Fibroblast of mammary gland (primary cell): ENCODE measurements at places on chromosomes 16 and 17.

GRCh38 chr17:59694344-59694743, 12.9 kb downstream of the PTRH2 start:
- no peak for DNase-seq

- DNase-seq = no peak
These were observed 42.2 kb upstream of the TNRC6C start for GRCh38 chr17:77916264-77916663.

DNA sequence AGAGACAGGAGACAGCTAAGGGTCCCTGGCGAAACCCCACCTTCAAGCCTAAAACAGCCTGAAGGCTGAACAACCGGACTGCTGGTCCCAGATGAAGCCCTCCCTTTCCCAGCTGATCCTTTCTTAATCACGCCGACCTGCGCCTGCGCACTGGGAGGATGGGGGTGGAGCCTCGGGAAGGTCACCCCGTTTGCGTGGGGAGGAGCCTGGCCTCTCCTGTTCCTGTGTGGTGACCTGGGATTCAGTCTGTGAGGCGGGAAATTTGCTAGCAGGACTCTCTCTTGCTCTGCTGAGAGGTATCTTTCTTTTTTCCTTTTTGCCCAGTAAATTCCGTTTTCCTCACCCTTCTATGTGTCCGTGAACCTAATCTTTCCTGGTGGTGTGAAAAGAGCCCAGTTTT, 9.6 kb downstream of the FAM20A start:
- no peak for DNase-seq

GRCh38 chr17:8873801-8874715, 6.6 kb upstream of the PIK3R6 start:
- no peak for DNase-seq

- DNase-seq = no peak
These were observed 107.8 kb downstream of the GNAO1 start for GRCh38 chr16:56298948-56299596.

- no peak for DNase-seq
These were observed 54.1 kb upstream of the CNEP1R1 start for GRCh38 chr16:49970797-49971431.

DNA sequence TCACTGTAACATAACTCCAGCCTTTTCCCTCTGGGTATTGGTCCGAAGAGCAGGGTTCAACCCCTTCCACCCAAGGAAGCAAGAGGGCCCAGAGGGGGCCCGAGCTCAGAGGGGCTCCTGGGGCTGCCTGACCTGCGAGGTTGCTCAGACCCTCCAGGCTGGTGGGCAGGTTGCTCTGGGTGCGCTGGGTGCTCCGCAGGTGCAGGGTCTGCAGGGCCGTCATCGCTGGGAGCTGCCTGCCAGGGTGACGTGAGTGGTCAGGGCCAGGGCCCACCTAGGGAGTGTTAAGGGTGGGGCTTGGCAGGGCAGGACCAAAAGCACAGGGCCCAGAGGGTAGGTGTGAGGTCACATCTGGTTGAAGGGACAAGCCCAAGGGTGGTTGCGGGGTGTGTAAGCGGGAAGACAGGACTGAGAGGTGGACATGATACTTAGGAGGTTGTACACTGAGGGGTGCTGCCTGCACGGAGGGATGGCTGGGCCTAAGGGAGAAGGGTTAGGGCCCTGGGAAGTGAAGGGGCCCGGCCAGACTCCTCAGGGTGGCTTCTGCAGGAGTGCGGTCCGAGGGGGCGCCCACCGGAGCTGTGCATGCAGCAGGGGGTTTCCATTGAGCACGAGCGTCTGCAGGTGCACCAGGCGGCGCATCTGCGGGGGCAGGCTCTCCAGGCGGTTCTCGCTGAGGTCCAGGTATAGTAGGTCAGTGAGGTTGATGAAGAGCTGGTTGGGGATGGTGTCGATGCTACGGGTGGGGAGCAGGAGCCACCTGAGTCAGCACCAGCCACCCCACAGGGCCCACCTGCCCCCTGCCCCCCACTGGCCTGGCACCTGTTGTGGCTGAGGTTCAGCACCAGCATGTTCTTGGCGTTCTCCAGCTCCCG, 4.4 kb downstream of the FLII start:
- no peak for DNase-seq

DNA sequence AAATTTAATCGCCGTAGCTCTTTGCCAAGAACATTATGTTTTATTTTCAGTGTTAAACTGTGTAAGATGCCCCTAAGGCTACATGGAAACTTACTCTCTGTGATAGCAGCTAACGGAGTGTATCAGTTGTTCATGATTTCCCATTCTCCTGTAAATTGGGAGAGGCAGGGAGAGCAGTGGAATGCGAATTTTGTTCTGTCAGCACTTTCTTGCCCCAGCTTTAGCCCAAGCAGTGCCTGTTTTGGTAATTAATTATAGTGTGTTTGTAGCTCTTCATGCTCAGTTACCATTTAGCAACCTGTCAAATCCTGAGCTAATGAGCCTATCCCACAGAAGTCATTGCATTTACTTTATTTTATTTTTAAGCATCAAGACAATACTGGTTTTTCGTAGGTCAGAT, 475.1 kb upstream of the RBFOX1 start:
- no peak for DNase-seq

GRCh38 chr16:1678500-1679098, 520 bp downstream of the JPT2 start:
- peak; percentile 38 for DNase-seq

DNA sequence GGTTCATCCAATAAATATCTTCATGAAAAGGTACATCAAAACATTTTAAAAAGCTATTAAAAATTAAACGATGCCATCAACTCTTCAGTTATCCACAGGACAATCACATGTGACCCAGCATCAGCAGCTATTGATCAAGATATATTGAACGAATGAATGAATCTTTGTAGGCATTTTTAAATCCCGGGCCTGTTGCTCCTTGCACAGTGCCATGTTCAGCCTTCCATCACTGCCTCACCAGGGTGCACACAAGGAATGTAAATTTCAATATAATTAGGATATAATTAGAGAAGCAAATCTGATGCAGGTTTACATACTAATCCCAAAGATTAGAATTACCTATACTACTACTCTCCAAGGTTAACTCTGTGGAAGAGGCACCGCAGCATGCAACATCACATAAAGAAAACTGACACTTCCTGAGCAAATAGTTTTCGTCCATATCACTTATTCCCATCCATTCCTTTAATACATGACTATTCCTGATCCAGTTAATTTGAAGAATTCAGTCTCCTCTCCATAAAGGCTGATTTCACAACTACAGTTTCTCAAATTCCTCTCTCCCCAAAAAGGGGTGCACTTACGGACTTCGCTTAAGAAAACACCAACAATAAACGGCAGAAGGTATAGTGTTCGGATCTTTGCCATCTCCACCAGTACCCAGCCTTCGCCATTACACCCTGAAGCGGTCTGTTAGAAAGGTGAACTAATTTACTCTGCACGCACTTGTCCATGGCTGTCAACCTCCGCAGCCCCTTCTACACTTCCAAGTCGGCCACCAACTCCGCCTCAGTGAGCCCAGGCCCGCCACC, 938 bp downstream of the NCOR1 start:
- DNase-seq = no peak

GRCh38 chr17:17151962-17152361, 54.2 kb downstream of the PLD6 start:
- DNase-seq = peak; percentile 96

- DNase-seq = peak; percentile 64
These were observed at the start of gene ITGAX for GRCh38 chr16:31354394-31355291. Gene ITGAX, plus strand, starts transcription at chr16:31355176. Its CDS starts 79 bp downstream, at chr16:31355255.

GRCh38 chr17:61593426-61593825, 2.4 kb upstream of the NACA2 start:
- peak; percentile 42 for DNase-seq

GRCh38 chr17:54372069-54372749, 528.4 kb upstream of the TOM1L1 start:
- DNase-seq = no peak

DNA sequence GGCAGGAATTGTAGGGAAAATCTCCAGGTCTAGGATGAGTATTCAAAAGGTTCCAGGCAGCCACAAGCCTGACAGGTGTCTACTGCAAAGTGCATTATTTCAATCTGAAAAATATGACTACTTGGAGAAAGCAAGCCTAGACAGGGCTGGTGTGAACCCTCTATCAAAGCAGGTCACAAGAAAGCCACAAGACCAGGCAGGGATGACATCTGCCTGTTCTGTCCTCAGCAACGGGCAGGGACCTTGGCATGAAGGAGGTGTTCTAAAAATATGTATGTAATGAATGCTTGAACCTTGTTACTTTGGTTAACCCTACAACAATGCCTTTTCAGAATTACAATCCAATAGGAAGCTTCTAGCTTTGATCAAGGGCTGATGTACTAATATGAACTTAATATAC, 1.2 kb upstream of the COX6A2 start:
- DNase-seq = no peak

DNA sequence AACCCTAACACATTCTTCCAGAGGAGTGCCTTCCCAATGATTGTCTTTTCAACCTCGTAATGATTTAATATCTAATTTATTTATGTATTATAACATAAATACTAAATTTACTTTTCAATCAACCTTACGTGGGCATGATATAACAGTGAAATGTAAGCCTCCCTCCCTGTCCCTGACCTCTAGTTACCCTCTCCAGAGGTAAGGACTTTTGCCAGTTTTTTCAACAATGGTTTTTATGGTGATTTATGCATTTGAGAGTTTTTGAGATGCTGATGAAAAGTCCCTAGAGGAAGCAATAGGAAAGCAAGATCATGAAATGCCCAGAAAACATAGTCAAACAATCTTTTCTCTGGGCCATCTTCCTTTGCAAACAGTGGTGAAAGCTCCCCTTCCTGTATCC, 35.2 kb upstream of the PLLP start:
- no peak for DNase-seq

DNA sequence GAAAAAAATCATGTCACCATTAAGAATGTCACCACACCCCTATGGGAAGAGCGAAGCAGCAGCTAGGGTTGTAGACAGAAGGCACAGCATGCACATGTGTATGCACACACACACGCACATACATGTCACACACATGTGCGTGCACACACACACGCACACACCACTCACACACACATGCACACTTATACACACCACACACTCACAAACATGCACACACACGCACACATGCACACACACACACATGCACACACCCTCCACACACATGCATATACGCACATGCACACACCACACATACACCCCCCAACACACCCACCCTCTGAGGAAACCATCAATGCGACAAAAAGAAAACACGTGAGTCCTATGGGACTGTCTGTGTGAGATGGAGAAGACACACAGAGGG, 205.4 kb downstream of the ENGASE start:
- DNase-seq = no peak

- peak; percentile 42 for DNase-seq
These were observed 19.6 kb downstream of the ZFPM1 start for GRCh38 chr16:88472637-88473205.

- no peak for DNase-seq
These were observed 6.9 kb downstream of the ACAP1 start for GRCh38 chr17:7343250-7343649.

DNA sequence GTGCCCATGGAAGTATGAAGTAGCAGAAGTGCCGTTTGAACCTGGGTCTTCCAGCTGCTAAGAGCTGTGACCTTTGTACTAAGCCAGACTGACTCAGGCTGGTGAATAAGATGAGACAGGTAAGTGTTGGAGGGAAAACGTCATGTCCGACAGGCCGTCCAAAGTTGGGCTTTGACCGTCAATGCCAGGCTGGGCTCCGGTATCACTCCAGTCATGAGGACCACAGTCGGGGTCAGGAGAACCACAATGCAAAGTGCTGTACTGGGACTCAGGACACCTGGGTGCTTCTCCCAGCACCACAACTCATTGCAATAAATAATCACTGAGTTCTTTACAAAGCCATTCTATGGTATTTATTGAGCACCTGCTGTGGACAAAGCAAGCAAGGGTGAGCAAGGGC, 268.6 kb downstream of the HAPSTR1 start:
- no peak for DNase-seq

- DNase-seq = peak; percentile 4
These were observed 62.0 kb upstream of the CRHR1 start for GRCh38 chr17:45722161-45722560.

GRCh38 chr16:68776821-68777485, 39.9 kb downstream of the CDH1 start:
- DNase-seq = no peak

DNA sequence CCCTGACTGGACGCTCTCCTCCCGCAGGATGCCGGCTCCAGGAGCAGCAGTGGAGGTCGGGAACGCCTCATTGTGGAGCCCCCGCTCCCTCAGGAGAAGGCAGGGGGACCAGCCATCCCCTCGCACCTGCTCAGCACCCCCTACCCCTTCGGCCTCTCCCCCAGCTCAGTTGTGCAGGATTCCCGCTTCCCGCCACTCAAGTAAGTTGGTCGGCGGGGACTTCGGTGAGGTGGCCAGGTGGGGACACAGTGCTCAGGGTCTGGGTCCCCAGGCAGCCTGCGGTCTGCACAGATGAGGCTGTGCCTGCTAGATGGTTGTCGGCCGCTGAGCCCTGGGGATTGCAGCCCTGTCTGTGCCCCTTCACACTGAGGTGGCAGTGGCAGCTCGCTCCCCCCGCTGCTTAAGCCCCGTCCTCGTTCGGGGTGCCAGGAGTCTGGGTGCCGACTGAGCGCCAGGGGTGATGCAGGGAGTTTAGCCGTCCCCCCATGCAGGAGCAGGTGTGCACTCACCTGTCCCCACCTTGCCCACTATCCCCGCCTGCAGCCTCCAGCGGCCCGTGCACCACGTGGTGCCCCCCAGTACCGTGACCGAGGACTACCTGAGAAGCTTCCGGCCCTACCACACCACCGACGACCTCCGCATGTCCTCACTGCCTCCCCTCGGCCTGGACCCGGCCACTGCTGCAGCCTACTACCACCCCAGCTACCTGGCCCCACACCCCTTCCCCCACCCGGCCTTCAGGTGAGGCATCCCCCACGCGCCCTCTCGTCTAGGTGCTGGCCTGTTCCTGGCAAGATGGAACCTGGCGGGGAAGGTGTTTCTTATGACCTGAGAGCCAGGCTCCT, 34.3 kb downstream of the GINS2 start:
- no peak for DNase-seq

- DNase-seq = peak; percentile 87
These were observed 63.7 kb downstream of the SPAG9 start for GRCh38 chr17:51056813-51057510.

DNA sequence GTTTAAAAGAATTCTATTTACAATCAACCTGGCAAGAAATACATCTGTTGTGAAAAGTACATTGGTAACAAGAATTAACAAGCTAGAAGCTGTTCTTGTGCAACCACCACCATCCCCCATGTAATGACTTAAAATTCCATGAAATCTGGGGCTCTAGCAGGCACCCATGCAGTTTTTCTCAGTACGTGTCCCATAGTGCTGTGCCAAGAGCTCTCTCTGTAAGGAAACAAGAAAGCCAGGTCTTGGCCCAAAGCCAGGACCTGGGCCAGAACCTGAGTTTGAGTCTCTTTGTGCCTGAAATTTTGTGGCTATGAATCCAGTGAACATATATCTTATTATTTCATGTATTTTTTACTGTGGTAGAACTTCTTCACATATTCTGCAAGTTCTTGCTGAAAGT, 46.6 kb downstream of the NUP93 start:
- peak; percentile 52 for DNase-seq

DNA sequence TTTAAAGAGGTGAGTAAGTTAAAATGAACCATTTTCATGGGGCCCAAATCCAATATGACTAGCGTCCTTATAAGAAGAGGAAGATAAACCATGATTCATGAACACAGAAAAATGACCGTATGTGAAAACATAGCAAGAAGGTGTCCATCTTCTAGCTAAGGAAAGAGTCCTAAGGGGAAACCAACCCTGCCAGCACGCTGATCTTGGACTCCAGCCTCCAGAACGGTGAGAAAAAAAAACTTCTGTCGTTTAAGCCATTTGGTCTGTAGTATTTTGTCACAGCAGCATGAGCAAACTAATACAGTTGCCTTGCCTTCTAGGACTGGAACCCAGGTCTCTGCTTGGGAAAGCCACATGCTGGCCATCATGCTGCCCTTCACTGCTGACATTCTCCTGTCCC, 4.2 kb upstream of the TMEM132E start:
- DNase-seq = no peak
